Fibroblast of mammary gland (primary cell): ENCODE measurements at places on chromosomes 3 and 15.

- no peak for DNase-seq
Measured at GRCh38 chr3:67382536-67382935, 271.9 kb downstream of the SUCLG2 start.

DNA sequence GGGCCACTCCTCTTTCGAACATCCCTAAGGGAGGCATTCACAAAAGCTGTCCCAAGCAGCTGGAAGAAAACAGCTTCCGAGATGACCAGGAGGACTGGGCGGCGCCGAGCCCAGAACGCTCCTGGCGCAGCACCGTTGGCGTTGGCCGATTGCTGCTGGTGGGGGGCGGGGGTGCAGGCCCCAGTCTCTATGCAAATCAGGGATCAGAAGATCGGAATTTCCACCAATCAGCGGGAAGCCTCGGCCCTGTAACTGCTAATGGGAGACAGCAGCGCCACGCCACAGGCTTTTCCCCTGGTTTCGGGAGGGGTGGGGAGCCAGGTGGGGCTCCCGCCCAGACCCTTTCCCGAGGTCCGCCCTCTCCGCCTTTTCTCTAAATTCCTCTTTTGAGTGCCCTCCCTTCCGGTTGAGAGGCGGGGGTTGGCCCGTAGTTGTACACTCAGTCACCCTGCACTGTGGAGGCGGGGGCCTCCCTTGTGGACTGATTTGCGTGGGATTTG is 27.0 kb downstream of the HMCES start:
- peak; percentile 92 for DNase-seq

DNA sequence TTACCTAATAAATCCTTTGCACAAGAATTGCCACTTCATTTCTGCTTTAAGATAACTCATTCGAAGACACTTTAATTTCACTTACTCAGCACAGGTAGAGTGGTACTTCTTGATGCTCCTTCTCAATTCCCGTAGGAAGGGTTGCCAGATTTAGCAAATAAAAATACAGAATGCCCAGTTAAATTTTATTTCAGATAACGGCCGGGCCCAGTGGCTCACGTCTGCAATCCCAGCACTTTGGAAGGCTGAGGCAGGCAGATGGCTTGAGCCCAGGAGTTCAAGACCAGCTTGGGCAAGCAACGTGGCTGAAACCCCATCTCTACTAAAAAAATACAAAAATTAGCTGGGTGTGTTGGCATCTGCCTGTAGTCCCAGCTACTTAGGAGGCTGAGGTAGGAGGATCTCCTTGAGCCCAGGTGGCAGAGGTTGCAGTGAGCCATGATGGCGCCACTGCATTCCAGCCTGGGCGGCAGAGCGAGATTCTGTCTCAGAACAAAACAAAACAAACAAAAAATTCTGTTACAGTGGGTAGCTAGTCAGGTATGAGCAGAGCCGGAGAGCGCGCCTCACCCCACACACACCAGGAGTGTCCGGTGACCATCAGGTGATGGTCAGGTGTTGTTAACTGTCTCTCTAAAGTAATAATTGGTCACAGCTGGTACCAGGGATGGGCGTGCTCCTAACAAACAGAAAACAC is 92.8 kb downstream of the DNAH12 start:
- DNase-seq: no peak

DNA sequence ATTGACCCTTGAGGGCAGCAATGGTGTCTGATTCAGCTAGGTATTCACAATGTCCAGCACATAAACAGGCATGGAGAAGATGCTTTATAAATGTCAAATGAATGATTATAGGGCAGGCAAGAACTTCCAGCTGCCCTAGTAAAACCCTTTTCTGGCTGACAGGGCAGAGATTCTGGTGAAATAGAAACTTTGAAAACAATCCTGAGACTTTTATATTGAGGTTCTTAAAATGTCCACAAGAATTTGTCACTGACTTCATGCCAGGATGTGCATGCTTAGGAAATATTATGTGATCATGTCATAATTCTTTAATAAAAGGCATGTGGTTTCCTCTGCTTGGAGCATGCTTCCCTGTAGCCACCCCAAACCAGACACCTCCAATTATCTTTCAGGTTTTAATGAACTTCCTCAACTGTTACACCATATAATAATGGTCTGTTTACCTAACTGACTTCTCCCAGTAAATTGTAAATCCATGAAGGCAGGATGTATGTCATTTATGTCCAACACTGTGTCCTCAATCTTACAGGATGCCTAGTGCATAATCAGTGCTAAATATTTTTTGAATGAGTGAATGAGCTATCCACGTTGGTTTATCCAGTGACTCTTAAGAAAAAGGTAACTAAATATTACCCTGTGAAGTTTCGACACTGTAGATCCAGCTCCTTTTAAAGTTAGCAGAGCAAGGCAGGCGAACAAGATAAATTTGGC is 43.4 kb upstream of the CLRN1 start:
- peak; percentile 29 for DNase-seq

- DNase-seq: no peak
Measured at GRCh38 chr3:43907508-43907858, 216.7 kb downstream of the ABHD5 start.

GRCh38 chr3:123449102-123449996 is 459 bp upstream of the ADCY5 start:
- peak; percentile 4 for DNase-seq

DNA sequence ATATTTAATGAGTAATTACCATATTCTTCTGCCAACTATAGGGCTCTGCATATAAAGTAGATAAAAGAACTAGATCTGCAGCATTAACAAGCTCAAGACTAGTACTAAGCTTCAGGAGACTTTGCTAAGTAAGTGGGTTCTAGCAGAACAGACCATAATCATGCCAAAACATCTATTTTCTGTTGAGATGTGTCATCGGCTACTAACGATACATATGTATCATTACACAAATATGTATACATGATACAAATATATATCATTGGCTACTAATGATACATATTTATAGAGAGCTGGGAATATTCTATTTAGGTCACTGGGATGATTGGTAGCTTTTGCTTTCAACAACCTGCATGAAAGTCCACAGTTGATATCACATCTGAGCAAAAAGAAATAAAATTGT is 185.8 kb upstream of the DCBLD2 start:
- peak; percentile 7 for DNase-seq

DNA sequence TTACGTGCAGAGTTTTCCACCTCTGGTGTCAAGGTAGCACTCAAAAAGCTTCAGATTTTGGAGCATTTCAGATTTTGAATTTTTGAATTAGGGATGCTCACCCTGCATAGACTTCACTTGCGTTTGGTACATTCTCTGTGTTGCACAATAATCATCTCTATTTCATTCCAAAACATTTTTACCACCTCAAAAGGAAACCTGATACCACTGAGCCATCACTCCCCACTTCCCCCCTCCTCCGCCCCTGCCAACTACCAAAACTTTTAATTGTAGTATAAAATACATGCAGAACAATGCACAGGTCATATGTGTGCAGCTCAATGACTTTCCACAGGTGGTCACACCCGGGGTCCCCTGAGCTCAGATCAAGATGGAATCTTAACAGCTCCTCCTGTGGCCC is 208.8 kb downstream of the SV2B start:
- no peak for DNase-seq

DNA sequence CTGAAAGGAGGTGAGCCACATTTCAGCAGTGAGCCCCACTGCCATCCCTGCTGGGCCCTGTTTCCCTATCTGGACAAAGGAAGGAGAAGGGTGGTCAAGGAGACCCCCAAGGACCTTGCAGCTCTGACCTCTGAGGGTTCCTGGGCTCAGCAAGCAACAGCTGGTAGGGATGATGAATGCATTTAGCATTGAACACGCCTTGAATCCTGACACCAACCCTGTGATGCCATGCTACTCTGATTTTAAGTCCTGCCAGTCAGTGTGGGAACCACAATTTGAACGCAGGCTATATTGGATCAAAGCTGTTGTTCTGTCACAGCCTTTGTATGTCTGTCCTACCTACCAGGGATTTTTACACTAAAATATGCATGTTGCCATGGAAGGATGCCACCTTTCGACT is 6.5 kb downstream of the MPI start:
- no peak for DNase-seq

DNA sequence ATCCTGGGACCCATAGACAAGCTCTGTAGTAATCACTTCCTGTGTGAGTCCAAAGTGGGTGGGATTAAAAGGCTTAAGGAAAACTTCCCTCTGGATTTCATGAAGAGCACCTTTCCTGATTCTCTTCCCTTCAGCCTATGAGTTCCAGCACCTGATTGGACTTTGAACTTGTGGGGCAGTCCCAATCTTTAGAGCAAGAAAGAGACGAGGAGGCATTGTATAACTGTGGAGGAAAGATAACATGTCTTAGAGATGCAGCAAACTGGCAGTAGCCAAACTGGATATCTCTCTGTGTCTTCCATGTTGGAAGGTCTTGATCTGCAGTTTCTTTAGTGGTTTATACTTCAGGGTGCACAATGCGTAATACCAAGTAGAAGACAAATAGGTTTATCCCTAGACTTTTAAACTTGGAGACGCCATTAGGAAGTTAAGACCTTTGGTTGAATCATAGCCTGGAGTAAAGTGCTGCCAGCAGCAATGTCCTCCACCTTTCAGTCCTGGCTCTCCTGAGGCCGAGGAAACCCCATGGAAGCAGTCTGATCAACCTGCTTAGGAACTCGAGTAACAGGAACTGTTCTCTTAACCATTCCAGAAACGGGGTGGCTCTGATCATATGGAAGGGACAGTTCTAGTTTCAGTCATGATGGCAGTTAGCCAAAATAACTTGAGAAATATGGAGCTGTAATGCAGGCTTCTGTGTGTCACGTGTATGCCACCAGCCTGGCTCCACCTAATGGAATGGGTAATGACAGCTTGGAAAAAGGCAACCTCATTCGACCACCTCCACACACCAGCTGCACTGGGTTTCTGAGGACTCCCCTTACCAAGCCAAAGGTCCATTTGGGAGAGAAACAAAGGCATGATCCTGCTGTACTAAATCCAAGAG is 4.7 kb downstream of the EIF1B start:
- peak; percentile 35 for DNase-seq

DNA sequence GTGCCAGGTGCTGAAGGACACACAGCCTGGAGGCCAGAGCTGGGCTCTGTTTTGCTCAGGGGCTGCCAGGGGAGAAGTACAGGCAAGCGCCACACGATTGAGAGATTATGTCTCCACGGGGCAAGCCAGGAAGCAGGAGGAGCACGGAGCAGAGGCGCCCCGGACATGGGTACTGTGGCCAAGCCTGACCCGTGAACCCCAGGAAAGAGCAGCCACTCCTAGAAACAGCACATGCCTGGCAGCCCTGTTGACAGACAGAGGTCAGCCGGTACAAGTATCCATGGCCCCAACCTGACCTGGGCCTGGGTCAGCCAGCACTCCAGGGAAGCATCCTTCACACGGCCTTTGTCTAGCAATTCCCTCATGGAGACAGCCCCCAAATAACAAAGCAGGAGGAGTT is 89.4 kb downstream of the ADAMTS17 start:
- DNase-seq: no peak

- DNase-seq: no peak
Measured at GRCh38 chr3:73177827-73178226, 116.4 kb downstream of the EBLN2 start.

DNA sequence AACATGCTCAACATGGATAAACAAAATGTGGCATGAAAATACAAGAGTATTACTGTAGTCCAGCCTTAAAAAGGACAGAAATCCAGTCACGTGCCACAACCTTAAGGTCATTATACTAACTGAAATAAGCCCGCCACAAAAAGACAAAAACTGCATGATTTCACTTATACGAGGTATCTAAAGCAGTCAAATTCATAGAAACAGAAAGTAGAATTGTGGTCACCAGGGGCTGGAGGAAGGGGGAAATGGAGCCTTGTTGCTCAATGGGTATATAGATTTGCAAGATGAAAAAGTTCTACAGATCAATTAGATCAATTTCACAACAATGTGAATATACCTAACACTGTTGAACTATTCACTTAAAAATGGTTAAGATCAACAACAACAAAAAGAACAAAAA is 7.4 kb downstream of the GLB1 start:
- no peak for DNase-seq

- no peak for DNase-seq
Measured at GRCh38 chr15:60815321-60815720, 336.4 kb upstream of the ICE2 start.

DNA sequence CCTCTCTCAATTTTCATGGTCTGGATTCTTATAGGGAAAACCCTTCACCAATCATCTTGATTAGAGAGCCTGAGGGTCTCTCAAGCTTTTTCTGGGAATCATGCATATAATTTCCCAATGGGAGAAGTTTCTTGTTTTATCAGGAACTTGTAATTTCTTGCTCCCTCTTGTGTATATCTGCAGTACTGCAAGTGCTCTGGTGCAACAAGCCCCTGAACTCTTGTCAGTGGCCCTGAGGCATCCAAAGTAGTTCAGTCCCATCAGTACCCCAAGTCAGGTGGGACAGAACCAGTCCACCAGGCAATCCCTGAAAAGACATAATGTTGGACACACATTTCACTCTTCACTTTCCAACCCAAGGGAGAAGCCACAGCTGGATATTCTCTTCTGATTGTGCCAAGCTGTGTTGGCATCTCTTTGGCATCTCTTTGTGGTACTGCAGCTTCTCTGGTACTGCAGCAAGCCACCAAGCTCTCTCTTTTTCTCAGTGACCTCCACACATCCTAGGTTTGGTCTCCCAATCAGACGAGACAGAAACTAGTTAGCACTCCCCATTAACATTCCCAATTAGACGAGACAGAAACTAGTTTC is 214.5 kb downstream of the ZIC4 start:
- DNase-seq: peak; percentile 80
